ENCODE measurements at places on chromosomes 2 and 18.

GRCh38 chr18:26911840-26912239 lies 46.3 kb upstream of the AQP4 start:
- no peak for DNase-seq

- DNase-seq: peak; percentile 92
Observed at GRCh38 chr2:219748671-219749570, 121.5 kb downstream of the SLC4A3 start.

DNA sequence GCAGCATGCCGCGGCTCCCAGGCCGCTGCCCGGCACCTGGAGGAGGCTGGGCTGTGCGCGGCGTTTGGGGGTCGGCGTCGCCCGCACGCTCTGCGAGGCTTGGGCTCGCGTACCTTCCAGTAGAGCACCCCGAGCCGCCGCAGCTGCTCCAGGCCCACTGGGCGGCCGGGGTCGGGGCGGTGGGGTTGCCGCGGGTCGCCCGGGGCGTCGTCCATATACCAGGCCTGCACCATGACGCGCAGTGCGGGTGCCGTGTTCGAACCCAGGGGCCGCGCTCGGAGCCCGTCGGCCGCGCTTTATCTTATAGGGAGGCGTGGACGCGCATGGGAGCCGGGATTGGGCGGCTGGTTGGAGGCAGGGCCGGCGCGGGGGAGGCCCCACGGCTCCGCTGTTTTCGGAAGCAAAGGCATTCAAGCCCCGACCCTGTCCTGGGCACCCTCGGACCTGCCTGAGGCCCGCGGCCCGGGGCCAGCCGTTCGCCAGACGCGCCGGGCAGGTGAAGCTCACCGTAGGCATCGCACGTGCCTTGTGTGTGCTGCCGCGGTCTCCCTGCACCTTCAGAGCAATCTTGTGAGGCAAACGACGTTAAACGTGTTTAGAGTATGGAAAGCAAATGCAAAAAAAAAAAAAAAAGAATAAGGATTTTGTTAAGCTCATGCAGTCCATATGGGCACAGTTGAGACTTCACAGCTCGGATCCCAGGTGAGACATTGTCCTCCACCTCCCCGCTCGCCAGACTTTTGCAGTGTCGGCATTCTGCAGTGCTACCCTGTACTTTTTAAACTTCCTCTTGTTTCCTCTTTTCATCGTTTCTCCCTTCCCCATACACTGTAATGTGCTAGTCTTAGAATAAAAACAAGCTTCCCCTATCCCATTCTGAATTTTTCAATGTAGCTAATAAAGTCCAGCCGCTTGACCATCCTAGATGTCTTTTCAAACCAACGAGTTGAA lies at the start of gene ADI1:
Gene ADI1 (minus strand): TSS at position 277 of the 951 bp plus-strand sequence. CDS start 44 bp downstream, at position 233.
- DNase-seq: peak; percentile 88

DNA sequence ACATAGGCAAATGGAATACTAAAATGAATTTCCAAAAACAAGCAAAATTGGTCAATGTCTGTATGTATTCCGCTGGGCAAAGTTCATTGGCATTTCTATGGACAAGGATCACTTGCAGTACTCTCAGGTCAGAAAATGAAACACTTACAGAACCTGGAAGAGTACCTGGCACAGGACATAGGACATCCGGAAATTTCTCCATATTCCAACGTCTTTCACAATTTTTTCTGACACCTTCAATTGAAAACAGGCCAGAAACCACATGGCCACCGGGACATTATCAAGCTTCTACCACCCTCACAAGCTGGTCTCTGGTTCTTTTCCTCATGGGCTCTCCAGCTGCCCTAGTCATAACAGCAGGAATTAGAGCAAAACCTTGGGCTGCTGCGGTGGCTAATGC lies 96.9 kb upstream of the MSH6 start:
- no peak for DNase-seq

- DNase-seq: no peak
Observed at GRCh38 chr2:203077451-203077850, 62.8 kb downstream of the NBEAL1 start.

- DNase-seq: peak; percentile 55
Observed at GRCh38 chr18:41906528-41907146, 48.4 kb upstream of the PIK3C3 start.

DNA sequence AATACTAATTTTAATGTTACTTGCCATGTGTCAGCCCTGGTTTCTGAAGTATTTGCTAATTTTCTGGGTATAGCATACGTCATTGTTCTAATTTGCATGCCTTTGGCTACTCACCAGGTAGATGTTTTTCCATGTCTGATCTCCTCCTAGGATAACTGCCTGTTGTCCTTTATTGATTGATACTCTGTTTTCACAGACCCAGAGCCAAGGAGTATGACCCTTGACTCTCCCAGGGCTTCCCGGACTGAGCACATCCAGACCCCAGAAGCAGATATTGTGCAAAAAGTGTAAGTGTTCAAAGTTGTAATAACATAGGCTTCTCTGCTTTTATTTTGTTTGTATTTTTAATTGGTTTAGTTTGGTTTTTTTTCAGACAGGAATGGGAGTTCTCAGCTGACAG lies 53.8 kb downstream of the SUMO1 start:
- no peak for DNase-seq

DNA sequence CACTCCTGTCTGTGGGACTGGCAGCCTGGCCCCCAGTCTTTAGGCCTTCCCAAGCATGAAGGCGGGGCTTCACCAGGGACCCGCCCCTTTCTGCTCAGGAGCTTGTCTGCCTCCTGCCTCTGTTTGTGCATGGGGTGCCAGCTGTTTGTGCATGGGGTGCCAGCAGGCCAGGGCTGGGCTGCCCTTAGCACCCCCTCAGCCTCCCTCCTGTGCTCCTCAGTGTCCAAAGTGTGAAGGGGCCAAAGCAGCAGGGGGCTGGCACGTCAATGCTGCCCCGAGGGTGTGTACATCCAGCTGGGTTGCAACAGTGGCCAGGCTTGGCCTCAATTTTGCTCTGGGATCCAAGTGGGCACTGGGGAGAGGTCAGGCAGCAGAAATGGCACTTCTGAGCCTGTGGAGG lies 298.0 kb upstream of the GALNT5 start:
- no peak for DNase-seq

DNA sequence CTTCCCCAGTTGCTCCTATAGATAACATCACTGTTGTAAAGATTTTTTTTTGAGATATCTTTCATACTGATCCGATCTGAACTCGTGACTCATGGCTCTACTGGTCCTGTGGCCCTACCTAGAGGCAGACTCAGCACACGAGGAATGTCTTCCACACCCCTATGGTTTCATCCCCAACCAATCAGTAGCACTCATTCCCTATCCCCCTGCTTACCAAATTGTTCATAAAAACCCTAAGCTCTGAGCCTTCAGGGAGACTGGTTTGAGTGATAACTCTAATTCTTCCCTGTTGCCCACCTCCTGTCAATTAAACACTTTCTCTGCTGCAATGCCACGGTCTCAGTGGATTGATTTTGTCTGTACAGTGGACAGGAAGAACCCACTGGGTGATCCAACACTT lies 4.2 kb upstream of the SAP130 start:
- no peak for DNase-seq

DNA sequence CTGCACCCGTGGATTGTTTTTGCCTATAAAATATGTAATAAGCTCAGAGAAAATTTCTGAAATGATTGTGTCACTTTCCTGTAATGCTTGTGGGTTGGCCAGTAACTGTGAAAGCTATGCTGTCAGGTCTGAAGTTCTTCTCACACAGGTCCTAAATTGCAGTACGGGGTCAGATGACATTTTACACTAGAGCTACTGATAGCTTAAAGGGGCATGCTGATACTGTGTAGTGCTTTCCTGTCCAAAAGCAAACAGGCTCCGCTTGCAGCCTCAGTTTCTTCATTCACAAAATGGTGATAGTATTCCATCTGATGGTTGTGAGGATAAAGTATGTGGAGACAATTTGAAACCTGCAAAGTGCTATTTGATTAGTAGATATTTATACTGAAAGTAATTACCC lies 7.6 kb upstream of the FARSB start:
- DNase-seq: no peak

- DNase-seq: peak; percentile 4
Observed at GRCh38 chr18:45324495-45325113, 290.7 kb upstream of the SLC14A2 start.

DNA sequence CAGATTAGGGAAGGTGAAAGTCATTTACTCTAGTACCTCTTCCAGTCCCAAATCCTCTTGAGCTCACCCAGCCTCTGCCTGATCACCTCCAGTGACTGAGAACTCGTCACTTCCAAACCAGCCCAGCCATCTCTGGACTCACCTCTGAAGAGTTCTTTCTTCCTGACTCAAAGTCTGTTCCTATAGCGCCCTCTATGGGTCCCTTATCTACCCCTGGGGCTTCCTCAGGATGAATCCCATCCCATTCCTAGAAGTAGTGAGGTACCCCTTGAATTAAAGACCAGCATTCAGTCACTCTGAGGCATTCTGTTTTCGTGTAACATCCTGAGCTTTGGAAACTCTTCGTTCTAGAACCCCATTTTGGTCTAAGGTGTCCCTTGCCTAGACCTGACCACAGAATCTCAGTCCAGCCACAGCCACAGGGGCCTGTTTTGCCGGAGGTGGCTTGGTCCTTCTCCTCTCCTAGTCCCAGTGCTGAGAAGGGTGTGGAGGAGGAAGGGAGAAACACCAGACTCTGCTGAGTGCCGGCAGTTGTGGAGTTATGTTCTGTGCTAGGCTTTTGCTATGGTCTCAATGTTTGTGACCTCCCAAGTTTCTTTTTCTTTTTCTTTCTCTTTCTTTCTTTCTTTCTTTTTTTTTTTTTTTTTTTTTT lies 32.7 kb downstream of the SIX3 start:
- DNase-seq: peak; percentile 81

DNA sequence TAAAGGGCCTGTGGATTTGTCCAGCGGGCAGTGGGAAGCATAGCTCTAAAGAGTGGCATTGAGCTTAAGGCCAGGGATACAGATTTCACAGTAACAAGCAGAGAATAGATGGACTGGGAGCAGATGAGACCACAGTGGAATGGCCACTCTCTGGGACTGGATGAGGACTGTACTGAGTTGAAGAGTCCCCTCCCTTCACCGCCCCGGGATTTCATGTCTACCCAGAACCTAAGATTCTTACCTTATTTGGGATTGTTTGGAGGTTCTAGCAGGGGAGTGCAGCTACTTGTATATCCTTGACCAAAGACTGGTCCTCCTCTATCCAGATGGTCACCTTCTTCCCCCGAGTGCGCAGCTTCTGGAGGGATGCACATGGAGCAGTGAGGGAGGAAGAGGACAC lies 28.0 kb upstream of the EFEMP1 start:
- DNase-seq: no peak

- no peak for DNase-seq
Observed at GRCh38 chr2:45698554-45698953, 47.1 kb downstream of the PRKCE start.

DNA sequence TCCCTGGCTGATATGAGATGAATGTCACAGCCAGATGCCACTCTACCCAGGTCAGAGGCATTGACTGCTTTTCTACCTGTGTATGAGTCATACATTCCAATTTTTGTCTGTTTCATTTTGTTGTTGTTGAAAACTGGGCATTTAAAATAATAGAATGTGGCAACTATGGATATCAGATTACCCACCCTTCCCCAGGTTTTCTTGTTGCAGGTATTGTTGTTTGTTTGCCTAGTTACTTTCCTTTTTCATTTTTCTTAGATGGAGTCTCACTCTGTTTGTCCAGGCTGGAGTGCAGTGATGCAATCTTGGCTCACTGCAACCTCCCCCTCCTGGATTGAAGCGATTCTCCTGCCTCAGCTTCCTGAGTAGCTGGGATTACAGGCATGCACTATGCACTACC lies 70.2 kb downstream of the LRRC30 start:
- DNase-seq: no peak

DNA sequence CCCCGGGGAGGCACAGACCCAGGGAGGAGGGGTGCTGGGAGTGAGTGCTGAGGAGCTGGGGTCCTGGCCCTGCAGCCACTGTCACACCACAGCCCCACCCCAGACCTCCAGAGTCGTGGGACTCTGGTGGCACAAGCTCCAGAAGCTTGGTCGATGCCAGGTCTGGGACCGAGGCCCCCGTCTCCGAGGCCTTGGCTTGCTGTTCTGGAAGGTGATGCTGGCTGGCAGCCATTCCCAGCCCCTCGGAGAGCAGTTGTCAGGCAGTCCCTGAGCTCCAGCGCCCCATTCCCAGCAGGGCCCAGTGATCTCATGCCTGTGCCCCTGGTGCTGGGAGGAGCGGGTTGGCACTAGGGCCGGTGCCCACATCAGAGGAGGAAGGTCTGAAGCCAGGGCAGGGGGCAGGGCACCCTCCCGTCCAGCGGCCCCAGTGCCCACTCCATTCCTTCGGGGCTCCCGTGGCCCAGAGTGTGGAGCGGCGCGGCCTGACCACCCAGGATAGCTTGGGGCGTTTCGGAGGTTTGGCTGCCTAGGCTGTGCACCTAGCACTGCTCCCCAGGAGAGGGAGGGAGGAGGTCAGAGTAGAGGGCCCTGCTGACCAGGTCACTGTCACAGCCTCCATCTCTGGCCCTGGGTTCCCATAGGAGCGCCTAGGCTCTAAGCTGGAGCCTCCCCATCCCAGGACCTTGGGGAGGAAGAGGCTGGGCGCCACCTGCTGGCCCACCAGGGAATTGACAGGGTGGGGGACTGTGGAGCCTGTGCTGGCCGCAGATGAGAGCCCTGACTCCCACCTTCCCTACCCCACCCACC lies 16.8 kb upstream of the ALPI start:
- DNase-seq: no peak

DNA sequence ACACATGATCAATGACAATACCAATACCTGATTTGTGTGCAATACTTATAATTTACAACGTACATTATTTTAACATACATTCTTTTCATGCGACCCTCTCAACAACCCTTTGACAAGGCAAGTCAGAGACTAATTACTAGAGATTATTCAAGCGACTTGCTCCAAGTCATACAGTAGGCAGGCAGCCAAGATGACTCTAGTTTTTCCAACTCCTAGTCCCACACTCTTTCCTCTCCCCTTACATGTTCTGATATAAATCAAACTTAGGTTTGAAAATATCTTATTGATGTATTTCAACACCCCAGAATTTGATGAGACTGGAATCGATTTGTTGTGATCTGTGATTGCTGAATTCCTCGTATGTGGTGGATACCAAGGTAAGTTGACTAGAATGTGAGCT lies 8.0 kb upstream of the CYP27C1 start:
- peak; percentile 43 for DNase-seq

DNA sequence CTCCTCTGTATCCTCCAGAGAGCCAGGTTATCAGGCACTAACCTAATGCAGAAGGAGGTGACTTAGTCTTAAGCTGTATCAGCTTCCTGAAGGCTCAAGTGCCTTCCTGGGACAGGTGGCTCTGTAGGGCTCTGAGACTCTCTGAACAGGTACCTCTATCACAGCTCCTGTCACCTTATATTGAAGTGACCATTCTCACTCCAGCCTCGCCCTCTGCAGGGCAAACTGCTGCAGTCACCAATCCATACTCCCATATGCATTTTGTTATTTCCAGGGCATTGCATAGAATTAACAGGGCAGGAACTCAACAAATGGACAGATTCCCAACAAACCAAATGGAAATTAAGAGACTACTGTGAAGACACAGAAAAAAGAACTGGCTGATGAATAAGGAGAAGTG lies 203.0 kb upstream of the REV1 start:
- DNase-seq: no peak

DNA sequence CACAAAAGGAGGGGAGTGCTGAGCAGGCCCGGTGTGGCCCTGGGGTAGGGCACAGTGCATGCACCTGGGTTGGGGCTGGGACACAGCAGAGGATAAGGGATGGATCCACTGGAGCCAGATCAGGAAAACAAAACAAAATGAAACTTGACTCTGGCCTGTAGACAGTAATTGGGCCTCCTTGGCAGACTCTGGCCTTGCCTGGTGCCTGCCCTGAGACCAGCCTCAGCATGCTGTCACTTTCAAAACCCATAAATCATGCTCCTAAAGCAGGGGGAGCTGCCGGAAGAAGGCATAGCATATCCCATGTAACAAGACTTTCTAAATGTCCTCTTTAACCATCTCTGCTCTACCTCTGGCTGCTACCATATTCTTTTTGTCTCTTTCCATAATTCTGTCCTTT lies 61.1 kb upstream of the IGFBP5 start:
- DNase-seq: no peak

- no peak for DNase-seq
Observed at GRCh38 chr18:30385684-30386083, 656.9 kb downstream of the DSC3 start.
